Activated T-helper 1 cell treated with Interleukin-2 at 50 U/mL for 16 hours (primary cell): ENCODE measurements at places on chromosomes 5 and 9.

GRCh38 chr9:89740722-89741121 lies 135.9 kb downstream of the GADD45G start:
- no peak for DNase-seq

DNA sequence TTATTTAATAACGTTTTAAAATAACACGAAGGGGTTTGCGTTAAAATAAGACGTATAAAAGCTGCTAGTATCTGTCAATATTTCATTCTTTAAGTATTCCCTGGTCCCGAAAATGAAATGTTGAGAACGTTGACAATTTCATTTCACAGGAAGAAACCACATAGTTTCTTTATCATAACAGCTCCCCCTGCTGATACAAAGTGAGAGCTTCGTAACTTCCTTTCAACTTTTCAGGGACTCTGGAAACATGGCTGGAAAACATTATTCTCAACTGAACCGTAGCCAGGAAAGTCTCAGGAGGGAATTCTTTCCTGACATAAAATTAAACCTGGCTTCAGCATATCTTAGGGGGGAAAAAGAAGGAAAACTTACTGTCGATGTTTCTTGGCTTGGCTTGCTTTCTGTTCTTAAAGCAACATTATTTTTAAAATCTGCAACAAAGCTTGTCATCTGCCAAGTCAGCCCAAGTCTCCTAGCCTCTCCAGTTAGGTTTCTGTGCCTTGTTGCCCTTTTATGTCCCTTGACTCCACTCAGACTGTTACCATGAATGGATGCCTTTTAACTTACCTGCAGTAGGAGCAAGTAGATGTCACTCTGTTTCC lies 122.9 kb upstream of the DAB2 start:
- no peak for DNase-seq

DNA sequence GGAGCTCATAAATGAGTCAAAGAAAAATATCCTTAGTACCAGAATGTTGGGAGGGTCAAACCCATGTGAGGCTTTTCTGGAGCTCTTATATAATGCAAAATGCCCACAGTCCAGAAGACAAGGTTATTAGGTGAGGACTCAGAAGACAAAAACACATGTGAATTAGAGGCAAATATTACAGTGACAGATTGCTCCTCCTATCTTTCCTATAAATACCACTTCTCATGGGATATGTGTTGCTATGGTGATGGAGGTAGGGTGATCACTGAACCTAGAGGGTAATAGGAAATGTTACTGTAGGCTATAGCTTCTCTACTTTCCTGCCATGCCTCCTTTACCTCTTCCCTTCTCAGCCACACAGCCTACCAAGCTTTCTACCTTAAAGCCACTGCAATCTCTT lies 264.6 kb downstream of the SEC61B start:
- no peak for DNase-seq

DNA sequence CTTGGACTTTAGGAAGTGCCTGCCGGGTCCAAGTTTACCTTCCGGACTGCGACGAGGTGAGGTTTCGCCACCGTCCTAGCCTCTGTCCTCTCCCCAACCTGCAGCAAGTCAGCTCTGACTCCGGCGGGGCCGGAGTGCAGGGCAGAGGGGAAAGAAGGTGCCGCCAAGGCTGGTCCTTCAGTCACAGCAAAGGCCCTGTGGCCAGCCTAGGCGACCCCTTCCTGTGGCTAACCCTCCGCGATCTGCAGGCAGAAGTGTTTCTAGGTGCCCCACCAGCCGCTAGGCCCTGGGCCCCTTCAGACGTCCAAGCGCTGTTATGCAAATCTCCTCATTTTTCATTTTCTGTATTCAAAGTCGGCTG lies 11.1 kb upstream of the NKX2-5 start:
- DNase-seq, result no peak

- no peak for DNase-seq
Measured at GRCh38 chr5:87340716-87341115, 72.0 kb downstream of the CCNH start.

- no peak for DNase-seq
Measured at GRCh38 chr5:3709068-3709716, 113.6 kb downstream of the IRX1 start.

DNA sequence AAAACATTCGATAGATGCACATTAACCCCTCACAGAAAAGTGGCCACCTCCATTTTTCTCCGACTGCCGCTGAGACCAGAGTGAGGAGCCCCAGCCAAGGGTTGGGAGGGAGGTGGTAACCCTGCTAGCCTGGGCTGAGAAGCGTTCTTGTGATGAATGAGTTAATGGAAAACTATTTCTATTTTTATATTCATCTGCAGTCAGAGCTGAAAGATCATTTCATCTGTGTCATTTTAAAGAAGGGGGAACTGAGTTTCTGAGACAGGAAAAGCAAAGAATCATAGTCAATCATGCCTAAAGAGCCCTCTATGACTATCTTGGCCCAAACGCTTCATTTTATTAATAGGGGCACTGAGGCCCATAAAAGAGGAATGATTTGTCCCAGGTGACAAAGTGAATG lies 229.5 kb downstream of the PAPPA start:
- DNase-seq, result no peak

DNA sequence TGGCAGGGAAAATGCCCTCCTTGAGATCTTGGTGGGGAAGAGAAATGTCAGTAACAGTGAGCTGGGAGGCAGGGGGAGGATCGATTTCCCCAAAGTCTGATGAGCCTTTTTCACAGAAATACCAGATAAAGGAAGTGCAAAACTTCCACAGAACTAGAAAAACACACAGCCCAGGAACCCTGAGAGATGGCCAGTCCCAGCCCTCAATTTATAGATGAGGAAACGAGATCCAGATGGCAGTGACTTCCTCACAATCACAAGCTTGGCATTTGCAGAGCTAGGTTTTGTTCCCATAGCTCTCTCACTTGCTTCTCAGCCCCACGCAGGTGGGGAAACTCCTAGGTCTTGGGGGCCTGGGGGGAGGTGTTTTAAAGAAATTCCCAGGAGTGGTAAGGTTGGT lies 3.8 kb upstream of the GGTA1 start:
- DNase-seq, result no peak

DNA sequence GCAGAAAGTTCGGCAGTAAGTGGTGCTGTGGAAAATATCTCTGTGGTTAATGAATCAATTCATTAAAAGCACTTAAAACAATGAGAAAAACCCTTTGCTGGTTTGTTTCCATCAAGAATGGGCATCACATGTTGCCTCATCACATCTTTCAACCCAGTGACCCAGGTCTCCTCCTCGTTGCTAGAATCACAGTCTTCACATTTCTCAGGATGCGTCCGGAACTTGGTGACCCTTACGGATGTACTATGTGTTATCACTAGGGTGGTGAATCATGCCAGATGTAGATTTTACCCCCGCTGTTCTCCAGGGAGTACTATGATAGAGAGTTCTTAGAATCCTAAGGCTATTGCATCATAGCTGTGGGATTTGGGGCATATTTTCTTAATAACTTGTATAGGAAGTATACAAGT lies 217.9 kb upstream of the KLF4 start:
- no peak for DNase-seq

DNA sequence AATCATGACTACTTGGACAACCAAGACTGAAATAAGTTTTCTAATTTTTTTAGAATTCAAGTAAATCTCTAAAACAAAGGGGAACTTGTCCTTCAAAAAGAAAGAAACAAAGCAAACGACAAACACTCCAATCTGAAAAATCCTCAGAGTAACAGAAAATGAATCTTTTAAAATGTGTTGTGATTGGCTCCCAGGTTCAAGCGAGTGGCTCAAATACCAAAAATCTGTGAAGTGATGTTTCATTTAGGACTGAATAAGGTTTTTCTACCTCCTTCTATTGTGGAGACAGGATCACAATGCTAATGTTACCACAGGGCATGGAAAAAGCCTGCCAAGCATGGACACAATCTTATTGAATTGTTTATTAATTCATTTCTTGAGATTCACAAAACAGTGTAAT lies 415.7 kb downstream of the RAB3C start:
- no peak for DNase-seq

DNA sequence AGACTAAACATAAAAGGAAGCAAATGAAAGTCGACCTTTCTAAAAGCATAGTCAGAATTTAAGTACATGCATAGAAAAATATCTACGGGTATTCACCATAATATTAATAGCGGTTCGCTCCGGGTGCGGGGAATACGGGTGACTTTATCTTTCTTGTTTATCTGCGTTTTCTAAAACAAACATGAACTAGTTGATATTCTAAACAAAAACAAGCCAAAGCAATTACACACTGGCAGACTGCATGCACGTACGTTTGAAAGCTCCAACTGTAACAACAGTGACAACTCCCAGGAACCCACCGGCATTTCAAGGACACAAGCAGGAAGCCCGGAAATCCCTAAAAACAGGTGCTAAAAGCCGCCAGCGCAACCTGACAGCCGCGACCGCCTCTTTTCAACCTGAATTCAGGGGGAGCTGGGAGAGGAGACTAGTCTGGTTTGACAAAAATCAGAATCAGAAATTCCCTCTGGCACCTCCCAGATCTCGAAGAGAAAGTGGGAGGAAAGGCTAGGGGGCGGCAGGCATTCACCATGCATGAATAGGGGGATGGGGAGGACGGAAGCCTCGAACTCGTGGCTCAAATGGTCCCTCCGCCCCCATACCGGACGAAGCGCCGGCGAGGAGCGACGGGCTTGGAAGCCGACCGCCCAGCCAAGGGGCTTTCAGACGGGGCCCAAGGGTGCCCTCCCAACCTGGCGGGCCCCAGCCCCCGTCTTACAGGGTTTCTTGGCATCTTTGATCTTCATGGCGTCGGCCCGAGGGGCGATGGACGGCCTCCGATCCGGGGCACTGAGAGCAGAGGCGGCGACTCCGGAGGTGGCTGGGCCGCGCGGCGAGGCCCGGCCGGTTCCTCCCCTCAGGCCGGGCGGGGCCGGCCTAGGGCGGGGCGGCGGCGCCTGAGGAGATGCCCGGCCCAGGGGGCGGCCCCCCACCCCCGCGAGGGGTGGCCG lies at the start of gene PANK3:
PANK3 (minus strand) TSS at position 831 of the 950 bp plus-strand sequence; CDS start at position 746, 85 bp downstream.
- DNase-seq, result no peak

GRCh38 chr5:90131383-90132133 lies 278.0 kb downstream of the CETN3 start:
- DNase-seq, result no peak

DNA sequence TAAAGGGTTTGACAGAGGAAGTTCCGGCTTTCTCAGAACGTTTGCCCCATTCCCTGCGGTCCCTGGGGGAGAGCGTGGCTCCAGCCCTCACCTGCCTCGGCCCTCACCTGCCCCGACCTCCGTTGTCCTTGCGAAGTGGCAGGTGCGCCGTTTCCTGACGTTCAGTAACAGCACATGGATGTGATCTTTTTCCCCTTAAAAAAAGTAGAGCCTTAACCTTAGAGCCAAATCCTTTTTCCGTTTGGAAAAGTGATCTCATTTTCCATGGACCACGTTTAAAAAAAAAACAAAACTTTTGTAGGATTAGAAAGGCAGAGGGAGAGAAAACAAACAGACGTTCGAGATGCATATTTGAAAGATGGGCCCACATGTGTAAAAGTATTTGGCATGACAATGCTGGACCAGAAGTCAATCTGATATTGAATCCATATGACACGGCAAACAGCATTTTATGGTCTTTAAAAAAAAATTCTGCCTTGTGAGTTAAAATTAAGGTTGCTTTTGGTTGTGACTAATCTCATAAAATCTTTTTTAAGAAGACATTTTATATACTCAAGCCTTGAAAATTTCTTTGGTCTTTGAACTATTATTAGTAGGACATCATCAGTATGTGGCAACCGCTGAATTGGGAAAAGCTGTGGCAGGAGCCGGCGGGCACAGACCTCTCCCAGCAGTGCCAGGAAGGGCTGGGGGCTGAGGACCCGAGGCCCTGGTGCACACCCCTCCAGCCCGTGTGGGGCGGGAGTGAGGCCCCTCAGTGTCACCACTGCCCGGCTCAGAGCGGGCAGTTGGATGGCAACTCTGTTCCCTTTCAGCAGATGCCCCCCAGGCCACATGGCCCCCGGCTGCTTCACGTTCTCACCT lies 42.5 kb upstream of the EXOC3 start:
- DNase-seq, result no peak

DNA sequence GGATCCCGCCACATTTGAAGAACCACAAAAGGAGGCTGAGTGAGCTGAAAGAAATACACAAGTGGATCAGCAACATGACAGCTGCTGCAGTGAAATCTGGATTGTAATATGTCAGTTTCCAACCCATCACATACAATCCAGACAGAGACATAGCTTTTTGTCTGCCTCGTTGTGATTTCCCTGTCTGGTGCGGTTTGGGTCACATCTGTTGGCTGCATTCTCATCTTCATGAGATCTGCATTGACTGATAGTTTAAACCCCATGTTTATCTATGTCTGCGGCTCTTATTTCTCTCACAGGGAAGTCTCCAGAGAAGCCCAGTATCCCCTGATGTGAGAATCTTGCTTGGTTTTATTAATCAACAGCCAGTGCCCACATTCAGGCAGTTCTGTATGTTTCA lies 403.1 kb upstream of the ZNF608 start:
- DNase-seq, result no peak

- DNase-seq, result no peak
Measured at GRCh38 chr9:125464591-125465385, 203.2 kb downstream of the GAPVD1 start.

DNA sequence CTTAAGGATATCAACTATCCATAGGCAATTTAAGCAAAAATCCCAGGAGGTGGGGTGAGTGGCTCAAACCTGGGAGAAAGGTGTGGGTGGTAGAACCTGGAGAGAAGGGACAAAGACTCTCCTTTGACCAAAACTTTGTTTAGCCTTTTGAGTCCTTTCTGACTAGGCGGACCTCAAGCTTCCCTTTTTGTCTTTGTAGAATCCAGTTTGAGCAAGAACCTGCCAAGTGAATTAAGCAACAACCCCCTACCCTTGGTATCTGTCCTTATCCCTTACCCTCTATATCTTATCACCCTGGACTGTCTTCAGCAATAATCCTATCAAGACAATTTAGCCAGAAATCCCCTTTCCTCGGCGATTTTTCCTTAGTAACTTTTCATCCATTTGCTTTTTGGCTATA lies 53.5 kb upstream of the SLC28A3 start:
- no peak for DNase-seq

- DNase-seq, result no peak
Measured at GRCh38 chr9:20563917-20564316, 58.4 kb downstream of the MLLT3 start.

GRCh38 chr9:35920051-35920620 lies 10.8 kb downstream of the SPAAR start:
- no peak for DNase-seq

DNA sequence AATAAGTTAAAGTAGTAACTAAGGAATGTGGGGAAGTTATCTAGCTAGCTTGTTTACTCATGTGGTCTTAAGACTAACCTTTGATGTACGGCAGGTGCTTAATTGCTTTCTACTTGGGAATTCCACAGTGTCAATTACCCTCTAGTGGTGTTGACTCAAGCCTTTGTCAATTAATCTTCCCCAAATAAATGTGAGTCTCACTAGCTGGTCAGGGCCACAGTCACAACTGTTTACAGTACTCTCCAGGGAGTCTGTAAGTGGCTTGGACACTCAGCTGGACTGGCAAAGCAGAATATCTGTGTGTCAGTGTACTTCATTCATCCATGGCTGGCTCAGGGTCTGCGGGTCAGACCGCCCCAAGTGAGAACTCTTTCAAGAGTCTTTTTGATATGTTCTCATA lies 30.8 kb downstream of the SMIM3 start:
- DNase-seq, result no peak
